ENCODE measurements at places on chromosomes 6 and 20.

- DNase-seq, result no peak
Measured at GRCh38 chr6:150721418-150722266, 122.0 kb downstream of the PLEKHG1 start.

DNA sequence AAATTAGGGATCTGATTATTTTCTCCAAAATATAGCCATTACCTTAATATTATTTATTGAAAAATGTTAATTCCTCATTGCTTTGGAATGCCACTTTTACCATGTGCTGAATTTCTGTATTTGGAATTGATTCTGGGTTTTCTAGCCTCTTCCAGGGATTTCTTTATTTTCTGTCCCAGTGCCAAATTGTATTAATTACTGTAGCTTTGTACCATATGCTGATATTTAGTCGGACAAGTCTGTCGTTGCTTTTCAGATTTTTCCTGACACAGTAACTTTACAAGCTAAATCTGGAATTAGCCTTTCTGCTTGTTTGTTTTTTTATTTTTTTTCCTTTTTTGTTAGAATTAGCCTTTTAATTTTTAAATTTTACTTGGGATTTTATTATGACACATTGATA lies 10.9 kb upstream of the TMEM14B start:
- DNase-seq, result no peak

DNA sequence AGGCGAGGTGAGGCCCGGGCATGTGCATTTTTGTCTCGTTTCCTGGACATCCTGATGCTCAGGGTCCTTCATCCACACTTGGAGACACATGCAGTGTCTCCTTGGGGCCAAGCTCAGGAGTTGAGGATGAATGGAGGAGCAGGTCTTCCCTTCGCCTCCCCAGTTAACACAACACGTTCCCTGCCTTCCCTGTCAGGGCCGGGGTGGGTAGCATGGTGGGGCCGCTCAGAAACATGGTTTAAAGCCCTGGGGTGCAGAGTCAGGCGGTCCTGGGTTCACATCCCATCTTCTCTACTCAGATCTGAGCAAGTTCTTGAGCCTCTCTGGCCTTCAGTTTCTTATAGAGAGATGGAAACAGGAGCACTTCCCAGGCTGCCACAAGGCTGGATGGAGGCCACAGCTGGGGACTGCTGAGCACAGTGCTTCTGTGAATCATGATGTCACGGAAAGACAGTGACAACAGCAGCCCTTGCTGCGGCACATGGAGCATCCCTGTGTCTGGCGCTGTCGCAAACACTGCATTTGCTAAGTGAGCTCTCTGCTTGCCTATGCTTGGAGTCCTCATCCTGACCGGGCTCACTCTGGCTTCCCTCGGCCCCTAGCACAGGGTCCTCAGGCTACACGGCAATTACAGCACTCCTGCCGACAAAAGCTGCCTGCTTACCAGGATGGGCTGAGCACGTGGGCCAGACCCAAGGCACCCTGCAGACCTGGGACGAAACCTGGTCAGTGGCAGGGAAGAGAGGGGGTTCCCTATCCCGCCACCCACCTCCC lies 45.6 kb upstream of the STX16 start:
- DNase-seq, result no peak

- DNase-seq, result peak; percentile 67
Measured at GRCh38 chr20:44736170-44737021, 9.3 kb upstream of the KCNK15 start.

- no peak for DNase-seq
Measured at GRCh38 chr6:12459945-12460661, 169.9 kb downstream of the EDN1 start.

DNA sequence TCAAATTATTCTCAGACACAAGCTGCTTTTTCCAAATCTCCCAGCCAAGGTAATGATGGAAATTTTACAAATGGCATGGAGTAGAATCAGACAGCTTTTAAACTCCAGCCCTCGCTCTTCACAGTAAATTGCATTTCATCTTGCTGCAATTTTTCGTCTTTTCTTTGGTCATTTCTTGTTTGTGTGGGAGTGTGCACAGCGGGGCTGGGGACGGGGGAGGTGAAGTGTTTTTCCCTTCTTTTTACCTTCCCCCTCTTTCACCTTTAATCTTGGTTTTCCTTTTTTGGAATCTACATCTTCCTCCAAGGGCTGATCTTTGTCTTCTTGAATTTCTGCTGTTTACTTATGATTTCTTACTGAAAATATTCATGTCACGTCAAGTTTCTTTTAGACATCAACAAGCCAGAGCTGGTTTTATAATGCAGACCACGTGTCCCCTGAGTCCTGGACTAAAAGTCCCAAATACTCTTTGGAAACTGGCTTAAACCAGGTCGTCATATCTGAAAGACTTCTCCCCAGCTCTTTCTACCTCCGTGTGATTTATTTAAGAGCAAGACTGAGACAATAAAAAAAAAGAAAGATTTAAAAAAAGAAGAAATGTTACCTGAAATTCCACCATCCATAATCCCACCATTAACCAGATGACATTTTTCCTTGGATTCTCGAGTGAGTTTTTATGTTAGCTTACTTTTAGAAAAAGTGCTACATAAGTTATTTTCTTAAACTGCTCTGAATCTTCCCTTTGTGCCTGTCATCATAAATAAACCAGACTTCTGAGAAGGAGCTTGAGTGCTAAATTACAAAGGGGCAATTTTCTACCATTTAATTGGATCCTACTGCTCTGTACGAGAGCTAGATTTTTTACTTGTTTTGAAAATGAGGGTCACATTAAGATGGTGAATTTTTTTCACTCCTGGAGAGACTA lies 52.0 kb downstream of the MAP3K5 start:
- DNase-seq, result no peak

- no peak for DNase-seq
Measured at GRCh38 chr6:82088978-82089771, 158.4 kb downstream of the IBTK start.

- no peak for DNase-seq
Measured at GRCh38 chr20:12161734-12162133, 244.0 kb downstream of the BTBD3 start.

DNA sequence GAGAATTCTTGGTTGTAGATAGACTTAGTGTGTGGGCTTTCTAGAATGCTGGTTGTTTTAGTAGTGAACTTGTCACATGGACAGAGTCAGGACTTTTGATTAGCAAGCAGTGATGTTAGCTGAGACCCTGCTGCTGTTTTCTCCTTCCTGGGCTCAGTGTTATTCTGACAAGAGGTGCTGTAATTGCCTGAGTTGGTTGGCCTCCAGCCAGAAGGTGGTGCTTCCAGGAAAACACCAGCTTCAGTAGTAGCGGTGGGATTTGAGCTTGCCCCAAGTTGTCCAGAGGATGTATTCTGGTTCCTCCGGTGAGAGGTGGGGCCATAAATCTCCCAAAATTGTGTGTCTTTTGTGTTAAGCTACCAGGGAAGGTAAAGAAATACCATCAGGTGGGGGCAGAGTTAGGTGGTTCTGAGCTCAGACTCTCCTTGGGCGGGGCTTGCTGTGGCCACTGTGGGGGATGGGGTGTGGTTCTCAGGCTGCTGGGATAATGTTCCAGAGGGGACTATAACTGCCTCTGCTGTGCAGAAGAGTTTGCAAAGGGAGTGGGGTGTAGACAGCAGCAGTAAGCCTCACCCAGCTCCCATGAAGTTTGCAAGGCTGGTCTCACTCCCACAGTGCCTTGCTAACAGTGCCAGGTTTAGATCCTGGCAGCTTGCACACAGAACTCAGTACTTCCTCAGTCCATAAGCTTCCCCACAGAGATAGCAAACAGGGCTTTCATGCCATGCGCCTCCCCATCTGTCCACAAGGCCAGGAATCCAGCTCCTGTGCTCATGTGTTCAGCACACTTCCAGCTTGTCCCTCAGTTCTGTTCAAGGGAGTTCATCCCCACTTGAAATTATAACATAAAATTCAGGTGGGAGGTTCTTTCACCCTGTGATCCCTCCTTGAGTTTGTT lies 278.4 kb upstream of the PTCHD4 start:
- no peak for DNase-seq
